ENCODE measurements at places on chromosomes 2 and 18.
A peak's percentile ranks its signal among the peaks of the same experiment; 100 is the strongest.

GRCh38 chr2:76998152-76998551 is 524.0 kb downstream of the LRRTM4 start:
- no peak for DNase-seq

DNA sequence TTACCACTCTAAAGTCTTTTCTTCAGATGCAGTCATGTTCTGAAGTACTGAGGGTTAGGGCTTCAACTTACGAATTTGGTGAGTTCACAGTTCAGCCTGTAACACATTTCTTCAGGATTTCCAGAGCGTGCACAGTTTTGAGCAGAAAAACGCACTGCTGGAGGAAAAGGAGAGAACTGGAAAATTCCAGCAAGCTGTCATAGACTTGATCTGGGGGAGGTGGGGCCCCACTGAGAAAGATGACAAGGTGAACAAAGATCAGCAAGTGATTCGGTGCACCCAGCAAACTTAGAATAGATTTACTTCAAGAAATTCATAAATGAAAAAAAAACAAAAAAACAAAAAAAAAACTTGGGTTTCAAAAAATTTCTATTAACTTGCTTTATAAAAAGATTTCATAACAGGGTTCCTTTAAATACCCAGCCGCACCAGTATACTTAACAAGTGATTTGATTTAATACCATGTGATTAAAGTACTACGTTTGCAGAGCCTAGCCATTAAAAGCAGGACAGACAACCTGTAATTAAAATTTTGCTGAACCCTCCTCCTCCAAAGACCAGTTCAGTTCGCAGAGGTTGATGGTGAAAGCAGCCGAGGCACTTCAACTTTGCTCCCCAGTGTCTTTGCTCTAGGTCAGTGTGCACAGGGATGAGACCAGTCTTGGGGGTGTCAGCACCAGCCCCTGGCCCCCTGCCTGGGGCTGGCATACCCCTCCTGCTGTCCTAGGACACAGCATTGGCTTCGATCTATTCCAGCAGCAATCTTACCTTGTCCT is 30.5 kb downstream of the CTIF start:
- no peak for DNase-seq

DNA sequence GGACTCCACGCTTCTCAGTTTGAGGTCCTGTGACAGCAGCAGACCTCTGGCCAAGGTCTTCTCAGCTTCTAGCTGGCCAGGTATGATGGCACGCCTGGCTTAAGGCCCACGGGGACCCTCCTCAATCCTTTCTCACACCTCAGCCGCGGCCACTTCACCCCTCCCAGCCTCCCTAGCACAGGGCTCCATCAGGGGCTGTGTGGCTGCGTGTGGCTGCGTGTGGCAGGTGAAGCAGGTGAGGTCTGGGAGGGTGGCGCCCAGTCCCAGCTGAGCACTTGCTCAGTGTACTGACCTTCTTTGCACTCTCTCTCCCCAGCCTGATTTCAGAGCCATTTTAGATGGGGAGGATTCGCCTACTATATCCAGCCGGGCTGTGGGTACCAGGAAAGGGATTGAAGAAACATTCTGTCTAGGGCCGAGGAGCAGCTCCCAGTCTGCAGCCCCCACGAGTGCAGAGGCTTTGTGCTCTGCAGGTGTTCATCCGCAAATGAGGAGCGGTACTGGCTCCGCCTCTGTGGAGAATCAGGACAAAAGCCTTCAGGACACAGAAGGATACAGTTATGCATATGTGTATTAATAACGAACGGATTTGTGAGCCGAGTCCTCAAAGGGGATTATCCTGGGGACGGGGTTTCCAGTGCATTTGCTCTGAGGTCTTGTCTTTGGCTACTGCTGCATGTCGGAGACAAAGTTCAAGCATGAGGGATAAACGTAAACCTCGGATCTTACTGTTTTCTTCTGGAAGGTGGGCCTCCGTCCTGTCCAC is 236.9 kb upstream of the RAB6C start:
- no peak for DNase-seq

- peak; percentile 65 for DNase-seq
These were observed 181.7 kb downstream of the ANAPC1 start for GRCh38 chr2:111702119-111702803.

DNA sequence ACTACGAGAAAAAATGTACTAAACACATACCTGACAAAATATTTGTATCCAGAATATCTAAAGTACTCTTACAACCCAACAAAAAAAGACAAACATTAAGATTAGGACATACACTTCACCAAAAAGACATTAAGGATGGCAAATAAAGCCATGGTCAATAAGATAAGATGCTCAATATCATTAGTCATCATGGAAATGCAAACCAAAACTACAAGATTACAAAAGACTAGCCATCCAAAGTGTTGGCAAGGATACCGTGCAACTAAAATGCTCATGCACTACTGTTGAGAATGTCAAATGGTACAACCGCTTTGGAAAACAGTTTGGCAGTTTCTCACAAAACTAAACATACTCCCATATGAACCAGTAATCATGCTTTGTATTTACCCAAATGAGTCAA is 29.7 kb downstream of the MAP3K2 start:
- no peak for DNase-seq

- DNase-seq, result no peak
These were observed 6.3 kb downstream of the RAB12 start for GRCh38 chr18:8615397-8616027.

GRCh38 chr18:38115201-38115600 is 549.6 kb upstream of the CELF4 start:
- no peak for DNase-seq

GRCh38 chr18:32879497-32879896 is 106.7 kb upstream of the KLHL14 start:
- no peak for DNase-seq

GRCh38 chr2:217684431-217685254 is 318.2 kb downstream of the TNS1 start:
- no peak for DNase-seq

- DNase-seq, result no peak
These were observed 980.3 kb upstream of the CDH2 start for GRCh38 chr18:29157057-29157780.

DNA sequence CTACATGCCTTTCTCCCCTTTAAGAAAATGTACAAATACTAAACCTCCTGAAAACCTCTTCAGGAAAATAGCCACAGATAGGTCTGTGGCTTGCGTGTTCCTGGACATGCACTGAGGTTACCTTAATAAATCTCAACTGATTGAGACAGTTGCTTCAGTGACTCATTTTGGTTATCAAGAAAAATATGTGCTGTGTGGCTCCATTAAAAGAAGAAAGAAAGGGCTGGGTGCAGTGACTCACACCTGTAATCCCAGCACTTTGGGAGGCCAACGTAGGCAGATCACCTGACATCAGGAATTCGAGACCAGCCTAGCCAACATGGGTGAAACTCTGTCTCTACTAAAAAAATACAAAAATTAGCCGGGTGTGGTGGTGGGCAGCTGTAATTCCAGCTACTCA is 27.1 kb downstream of the CREG2 start:
- DNase-seq, result no peak

DNA sequence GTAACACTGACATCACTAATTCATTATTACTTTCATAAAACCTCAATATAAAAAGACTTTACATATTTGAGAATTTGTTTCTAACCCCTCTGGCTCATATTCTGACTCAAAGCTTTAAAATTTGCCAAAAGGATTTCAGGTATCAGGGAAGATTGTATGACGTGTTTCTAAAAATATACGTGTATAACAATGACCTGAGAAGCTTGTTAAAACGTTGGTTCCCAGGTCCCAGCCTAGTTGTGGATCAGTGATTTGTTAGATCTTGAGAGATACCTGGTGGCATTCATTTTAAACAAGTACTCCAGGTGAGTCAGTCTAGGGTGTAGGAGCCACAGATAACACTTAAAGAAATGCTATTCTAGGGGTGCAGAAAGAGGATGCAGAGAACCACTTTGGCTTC is 1096.8 kb upstream of the NXPH2 start:
- no peak for DNase-seq

- DNase-seq, result no peak
These were observed 43.3 kb upstream of the SERPINB2 start for GRCh38 chr18:63844254-63844653.

GRCh38 chr18:27278131-27278530 is 93.0 kb upstream of the CHST9 start:
- DNase-seq, result no peak

- DNase-seq, result no peak
These were observed 155.1 kb upstream of the LMAN1 start for GRCh38 chr18:59514203-59514602.

DNA sequence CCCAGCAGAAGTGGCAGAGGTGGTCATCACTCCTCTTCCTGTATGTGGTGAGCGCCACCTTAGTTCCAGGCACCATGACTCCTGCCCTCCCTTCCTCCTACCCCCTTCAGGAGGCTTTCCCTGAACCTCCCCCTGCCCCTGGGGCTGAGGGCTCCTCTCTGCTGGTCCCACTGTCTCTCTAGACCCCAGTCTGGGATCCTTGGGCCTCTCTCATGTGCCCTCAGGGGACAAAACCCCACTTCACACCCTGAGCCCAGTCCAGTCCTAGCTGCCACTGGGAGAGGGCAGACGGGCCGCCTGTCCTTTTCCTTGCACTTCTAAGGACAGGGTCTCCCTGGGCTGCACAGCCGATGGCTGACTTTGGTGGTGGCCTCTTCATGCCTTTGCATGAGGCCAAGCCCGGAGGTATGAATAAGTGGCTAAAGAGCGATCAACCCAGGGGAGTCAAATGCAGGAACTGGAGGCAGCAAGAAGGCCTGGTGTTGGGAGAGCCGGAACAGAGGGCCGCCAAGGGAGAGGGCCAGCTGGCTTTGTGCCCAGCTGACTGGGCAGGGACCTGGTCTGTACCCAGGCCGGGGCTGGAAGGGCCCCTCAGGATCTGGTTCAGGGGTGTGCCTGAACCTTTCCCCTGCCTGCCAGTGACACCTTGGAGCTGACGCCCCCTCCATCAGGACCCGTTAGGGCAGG is 29.5 kb downstream of the GLI2 start:
- no peak for DNase-seq

- DNase-seq, result no peak
These were observed 207.5 kb downstream of the STK39 start for GRCh38 chr2:168039881-168040280.

DNA sequence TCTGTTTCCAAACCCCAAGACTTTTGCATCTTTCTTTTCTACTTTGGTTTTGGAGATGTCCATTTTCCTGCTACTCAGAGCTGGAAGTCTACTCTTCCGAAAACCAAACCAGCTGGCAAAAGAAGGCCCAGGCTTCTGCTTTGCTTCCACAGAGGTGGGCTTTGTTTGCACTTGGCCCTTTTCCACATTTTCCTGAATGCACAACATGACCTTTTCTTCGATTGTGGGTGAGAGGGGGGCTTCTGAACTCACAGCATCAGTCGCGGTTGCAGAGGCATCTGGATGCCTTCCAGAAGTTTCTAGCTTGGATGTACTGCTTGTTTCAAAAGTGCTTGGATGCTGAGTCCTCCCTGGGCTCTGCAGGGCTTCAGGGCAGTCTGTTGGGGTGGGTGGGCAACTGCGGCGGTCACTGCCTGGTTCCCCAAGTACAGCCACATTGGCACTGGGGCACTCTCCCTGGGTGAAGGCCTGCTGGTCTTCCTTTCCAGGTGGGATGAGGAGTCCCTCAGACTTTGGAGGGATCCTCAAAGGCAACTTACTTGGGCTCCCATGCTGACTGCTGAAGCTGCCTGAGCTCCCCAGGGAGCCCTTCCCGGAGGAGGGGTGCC is 112.3 kb upstream of the LYPD1 start:
- DNase-seq, result no peak

DNA sequence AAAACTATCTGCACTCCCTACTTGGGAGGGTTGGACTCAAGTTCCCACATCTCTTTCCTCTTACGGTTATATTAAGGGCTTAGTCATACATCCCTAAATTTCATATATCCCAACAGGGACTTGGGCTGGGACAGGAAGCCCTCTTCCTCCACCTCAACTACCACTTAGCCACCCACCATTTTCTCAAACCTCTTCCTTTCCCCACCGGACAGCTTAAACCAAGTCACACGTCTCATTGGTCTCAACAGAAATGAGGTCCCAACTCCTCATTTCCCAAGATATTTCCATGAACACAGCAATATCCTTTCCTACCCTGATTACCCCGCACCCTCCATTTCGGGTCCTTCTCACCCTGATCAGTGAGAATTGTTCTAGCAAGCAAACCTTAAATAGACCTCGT is 736 bp downstream of the ZSCAN30 start:
- no peak for DNase-seq

GRCh38 chr2:76613330-76613729 is 902.6 kb upstream of the GCFC2 start:
- DNase-seq, result no peak

DNA sequence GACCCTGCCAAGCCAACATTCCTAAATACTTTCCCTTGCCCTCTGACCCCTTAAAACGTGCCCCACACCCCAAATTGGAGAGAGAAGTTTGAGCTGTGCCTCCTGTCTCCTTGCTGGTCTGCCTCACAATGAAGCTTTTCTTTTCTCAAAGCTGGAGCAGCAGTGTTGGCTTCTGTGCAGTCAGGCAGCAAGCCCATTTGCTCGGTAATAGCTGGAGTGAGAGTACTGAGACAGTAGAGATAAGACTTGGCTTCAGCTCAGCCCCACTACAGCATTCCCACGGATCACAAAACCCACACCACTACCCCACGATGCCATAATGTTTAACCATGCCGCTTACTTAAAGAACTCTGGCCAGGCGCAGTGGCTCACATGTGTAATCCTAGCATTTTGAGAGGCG is 73.0 kb downstream of the NCAPH start:
- no peak for DNase-seq

DNA sequence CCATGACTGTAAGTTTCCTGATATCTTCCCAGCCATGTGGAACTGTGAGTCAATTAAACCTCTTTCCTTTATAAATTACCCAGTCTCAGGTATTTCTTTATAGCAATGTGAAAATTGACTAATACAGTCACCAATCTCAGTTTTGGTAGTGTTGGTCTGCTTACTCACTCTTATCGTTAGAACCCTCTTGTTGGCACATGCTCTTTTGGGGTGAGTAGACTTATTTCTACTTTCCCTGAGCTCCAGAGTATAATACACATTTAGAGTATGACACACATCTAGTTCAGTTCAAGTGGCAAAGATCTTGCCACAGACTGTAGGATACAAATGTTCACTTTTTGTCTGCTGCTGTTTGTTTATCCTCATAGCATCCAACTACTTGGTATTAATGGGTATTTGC is 347.5 kb upstream of the CELF4 start:
- no peak for DNase-seq

GRCh38 chr18:44802508-44802907 is 121.8 kb downstream of the SETBP1 start:
- DNase-seq, result no peak

DNA sequence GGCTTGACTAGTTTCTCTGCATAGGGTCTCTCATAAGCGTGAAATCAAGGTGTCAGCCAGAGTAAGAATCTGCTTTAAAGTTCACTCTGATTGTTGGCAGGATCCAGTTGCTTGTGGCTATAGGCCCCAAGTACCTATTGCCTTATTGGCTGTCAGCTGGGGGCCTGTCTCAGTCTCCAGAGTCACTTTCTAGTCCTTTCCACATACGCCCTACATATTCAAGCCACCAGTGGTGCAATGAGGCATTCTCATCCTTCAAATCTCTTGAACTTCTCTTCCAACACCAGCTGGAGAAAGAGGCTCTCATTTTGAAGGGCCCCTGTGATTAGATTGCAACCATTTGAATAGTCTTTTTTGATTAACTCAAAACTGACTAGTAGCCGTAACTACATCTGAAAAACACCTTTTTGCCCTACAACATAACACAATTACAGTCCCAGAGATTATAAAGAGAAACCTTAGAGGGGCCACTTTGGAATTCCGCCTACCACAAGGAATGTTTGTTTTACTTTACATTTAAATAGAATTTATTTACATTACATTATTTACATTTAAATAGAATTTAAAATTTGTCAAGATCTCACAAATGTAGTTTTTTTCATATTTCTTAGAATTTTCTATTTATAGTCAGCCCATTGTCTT is 520.1 kb downstream of the DSC3 start:
- DNase-seq, result no peak

Data from 8988T (cell line).